ENCODE measurements at places on chromosomes 1 and 21.

GRCh38 chr1:92961896-92962752 lies 862 bp upstream of the DIPK1A start:
- peak; percentile 70 for DNase-seq

DNA sequence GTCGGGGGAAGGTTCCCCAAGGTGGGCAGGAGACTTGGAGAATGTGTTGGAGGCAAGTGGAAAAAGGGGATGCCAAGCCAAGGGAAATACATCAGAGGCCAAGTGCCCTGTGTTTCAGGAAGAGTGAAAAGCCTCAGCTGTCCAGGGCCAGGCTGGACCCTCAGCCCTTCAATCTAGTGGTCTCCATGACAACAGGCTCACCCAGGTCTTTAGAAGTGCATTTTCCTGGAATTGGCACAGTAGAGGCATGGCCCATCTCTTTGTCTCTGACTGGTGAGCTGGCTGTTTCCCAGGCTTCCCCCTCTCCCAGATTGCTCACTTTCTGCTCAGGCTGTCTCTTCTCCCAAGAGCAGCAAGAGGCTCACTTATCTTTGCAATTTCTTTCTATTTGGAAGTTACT lies 10.4 kb upstream of the RHBG start:
- no peak for DNase-seq

GRCh38 chr1:70324683-70325082 lies 29.8 kb downstream of the ANKRD13C start:
- no peak for DNase-seq

DNA sequence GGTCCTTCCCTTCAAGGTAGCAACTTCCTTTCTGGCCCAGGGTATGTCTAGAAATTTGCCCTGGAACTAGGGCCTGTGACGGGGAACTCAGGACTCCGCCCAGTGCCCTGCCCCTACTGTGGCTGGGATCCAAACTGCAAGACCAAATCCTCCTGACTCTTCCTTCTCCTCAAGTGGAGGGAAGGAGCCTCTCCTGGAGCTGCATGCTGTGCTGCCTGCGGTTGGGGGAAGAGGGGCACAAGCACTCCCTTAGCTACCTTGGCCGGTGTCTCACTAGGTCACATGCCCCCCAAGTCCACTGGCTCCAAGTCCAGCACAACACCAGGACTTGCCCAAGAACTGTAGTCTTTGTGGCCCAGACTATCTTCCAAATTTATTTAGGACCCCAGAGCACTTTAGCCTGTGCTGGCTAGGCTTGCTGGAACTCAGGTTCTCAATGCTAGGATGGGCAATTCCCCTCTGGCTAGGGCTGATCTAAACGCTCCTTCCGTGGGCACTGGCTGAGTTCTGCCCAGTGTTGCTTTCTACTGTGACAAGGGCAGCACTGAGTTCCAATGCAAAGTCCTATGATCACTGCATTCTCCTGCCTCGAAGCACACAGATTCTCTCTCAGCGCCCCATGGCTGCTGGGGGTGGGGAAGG lies 12.2 kb downstream of the ADSS2 start:
- no peak for DNase-seq

DNA sequence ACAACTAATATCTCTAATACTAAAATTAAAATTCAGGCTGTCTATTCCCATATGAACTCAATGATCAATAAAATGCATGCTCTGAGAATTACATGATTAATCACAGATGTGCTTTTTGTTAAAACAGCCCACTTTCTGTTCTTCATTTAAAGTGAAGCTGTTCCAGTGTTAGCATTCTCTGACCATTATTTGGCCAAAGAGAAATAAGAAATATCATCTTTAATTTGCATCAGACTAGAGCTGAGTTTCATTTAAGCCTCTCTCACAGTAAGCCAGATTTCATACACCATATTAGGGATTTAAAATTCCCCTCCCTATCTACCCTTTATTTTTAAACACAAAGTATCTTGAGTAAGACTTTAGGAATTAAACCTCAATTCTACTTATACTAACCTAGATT lies 261.6 kb downstream of the TPR start:
- peak; percentile 38 for DNase-seq

DNA sequence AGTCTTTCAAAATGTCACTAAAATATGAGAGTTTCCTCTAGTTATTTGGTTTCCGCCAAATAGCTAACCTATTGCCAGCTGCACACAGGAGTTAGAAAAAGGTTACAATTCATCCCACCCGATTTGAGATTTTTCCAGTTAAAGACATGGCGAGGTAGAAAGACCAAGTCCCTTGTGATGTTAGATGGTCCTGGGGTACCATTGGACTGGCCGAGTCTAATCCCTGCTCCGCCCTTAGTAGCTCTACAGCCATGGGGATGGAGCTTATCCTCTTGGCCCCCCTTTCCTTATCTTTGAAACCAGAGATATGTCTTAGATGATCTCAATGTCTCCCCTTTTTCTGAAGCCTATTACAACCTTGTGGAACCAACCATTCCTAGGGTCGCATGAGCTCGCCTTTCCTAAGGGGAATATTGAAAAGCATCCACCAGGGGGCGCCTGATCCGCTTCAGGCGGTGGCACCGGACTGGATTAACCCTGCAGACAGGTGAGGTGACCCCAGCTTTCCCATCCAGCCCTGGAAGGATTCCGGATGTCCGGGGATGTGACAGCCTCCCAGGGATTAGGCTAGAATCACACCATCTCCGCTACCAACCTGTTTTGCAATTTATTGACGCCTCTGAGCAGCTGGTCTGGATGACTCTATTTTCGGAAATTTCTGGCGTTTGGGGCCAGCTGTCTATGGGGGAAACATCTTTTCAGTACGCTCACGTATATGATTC lies 68.3 kb upstream of the SIM2 start:
- peak; percentile 69 for DNase-seq

- peak; percentile 88 for DNase-seq
Measured at GRCh38 chr1:90114521-90115141, 119.7 kb downstream of the ZNF326 start.

DNA sequence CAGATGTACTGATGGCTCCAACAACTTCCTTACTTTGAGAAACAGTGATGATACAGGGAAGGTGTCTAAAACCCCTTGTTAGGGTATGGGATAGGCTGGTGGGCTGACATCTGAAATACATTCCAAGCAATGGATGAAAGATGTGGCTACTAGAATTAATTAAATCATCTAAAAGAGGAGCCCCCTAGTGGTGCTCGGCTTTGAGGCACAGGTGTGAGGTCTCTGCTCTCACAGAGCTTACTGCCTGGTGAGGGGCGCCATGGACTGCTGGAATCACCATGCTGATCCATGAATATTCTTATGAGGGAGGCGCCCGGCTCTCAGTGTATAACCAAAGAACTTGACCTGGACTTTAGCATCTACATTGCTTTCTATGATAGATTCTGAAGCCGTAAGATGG lies 48.5 kb downstream of the GNG4 start:
- DNase-seq = no peak

DNA sequence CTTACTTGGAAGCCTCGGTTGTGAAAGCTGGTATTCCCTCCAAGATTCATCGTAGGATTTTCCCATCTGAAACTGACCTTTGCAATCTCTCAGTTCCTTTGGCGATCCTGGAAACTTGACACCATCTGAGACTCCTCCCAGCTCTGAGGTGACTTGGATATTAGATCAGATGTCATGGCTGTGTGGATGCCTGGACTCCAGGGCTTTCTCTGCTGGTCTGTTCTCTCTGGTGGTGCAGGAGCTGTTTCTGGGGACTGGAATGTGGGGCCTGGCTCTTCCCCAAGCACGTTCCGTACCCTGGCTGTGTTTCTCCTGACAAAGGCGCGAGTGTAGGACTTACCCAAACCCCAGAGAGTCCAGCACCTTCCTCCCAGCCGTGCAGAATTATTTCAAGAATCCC lies 252.2 kb downstream of the RPS6KC1 start:
- no peak for DNase-seq

GRCh38 chr1:191520345-191520744 lies 637.9 kb upstream of the RGS18 start:
- no peak for DNase-seq

DNA sequence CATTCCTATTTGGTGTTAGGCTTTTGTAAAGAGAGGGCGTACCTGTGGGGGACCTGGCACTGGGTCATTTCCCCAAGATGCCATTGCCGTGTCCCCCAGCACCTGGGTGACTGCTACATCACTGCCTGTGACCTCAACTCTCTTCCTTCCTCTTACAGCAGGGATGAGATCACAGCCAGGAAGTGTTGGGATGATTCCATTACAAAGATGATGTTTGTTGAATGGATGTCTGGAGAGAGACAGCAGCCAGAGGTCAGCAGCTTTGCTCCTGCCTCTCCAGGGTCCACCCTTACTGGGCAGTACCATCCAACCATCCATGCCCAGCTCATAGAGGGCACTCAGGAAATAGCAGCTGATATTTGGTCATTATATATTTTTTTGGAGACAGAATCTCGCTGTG lies 35.1 kb downstream of the TMEM51 start:
- DNase-seq = no peak

- DNase-seq = no peak
Measured at GRCh38 chr21:29717659-29718058, 222.1 kb downstream of the GRIK1 start.

- no peak for DNase-seq
Measured at GRCh38 chr1:96308314-96308713, 413.3 kb upstream of the PTBP2 start.

DNA sequence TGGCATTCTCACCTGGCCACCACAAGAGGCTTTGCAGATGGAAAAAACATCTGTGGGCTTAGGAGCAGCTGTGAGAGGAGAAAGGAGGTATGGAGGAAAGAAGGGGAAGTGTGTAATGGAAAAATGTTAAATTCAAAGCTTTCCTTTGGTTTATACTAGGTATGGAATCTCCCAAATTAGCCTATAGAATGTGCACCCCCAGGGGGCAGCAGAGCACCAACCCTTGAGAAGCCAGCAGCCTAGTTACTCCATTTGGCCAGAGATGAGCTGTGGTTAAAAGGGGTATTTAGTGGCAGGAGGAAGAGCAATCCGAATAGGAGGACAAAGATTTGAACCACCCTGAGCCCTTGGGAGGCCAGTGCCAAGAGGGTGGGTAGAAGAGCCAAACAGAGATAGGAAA lies 97.5 kb upstream of the CTTNBP2NL start:
- peak; percentile 67 for DNase-seq

DNA sequence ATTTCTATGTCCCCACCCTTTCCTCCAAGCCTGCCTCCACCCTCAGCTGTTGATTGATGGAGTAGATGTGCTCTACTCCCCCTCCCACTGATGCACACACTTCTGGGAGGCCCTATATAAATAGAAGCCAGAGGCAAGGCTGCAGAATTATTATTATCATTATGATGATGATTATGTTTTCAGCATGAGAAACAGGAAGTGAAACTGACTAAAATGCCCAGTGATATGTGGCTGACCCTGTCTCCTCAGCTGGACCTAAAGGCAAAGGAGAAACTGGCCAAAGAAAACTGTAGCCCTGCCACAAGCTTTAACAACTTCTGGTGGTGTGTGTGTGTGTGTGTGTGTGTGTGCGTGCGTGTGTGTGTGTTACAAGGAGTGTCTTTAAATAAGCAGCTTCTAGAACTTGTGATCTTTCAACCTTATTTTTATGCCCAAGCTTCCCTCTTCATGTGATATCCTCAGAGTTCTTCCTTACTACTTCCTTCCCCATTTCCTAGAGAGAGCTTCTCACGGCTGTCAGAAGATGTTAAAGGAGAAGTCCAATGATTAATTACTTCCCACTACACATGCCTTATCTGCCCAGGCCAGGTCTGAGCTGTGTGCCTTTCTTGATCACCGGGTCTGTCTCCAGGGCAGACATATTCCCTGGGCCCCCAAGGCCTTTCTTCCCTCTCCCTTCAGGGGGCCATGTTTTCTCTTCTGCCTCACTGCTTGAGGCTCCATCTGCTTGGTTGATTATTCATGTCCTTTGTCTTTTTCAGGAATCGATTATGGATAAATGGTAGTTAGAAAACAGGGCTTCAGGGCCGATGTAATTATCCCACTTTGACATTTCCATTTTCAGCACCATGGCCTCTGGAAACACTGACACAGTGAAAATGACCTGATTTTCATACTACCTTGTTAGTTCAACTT lies 11.6 kb upstream of the MAPKAPK2 start:
- DNase-seq = peak; percentile 87

- no peak for DNase-seq
Measured at GRCh38 chr1:214854126-214854875, 228.2 kb upstream of the KCNK2 start.

- no peak for DNase-seq
Measured at GRCh38 chr1:18736958-18737357, 106.3 kb downstream of the PAX7 start.

DNA sequence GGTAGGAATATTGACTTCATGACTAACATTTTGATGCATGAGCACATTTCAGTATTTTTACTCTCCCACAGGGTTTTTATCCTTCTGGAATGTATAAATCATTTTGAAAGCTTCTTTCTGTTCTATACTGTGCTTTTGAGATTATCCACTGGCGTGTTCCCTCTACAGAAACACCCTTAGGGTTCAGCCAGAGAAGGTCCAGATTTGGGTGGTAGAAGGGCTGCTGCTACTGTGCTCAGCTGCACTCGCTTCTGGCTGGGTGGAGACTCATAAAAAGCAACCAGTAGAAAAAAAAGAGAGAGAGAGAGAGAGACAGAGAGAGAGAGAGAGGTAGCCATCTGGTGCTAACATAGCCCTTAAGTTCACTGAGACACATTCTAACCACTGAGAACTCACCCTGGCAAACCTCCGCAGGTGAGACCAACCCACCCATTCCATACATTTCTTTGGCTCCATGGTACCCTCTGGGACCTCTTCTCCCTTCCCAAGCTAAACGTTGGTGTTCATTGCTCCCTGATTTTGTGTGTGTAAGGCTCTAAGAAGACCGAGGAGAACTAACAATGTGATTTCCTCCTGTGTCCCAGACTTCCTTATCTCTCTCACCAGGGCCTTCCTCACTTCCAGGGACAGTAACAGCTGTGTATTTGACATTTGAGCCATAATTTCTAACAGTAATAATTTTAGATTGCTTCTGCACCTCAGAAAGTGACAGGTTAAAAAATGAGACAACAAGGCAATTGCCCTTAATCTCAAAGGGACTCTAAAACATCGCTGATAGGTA lies 7.2 kb downstream of the APCS start:
- DNase-seq = no peak

GRCh38 chr1:200895443-200895789 lies 716 bp downstream of the INAVA start:
- DNase-seq = no peak

DNA sequence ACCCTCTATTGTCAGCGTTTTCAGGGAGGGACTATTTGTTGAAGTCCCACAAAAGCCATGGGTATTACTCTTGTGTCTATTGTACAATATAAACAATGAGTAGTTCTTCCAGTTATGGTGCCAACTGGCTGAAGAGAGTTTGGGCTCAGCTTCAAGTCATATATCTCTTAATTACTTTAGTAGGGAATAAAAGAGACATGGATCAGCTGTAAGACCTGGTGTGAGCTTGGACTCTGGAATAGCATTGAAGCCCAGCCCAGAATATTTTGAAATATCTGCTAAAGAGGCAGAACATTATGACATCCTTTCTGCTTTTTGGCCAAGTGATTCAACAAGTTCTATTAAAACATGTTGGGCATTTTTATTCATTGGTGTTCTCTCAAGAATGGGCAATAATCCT lies 224.9 kb downstream of the BACH1 start:
- no peak for DNase-seq

- peak; percentile 71 for DNase-seq
Measured at GRCh38 chr1:175192630-175193526, at the start of gene KIAA0040. Gene KIAA0040 (minus strand): TSS chr1:175192776. CDS start chr1:175161013, 31,763 bp downstream.
